ENCODE measurements at places on chromosomes 2 and 18. TPM values are rescaled to one million over a fixed set of nuclear protein-coding genes. Genes with fewer than 3 reads are reported as not detected.

Gene RBM43
- total RNA-seq: 3.1 TPM

Gene CFAP65
- not detected for total RNA-seq

Gene IL1R2
- total RNA-seq: 19.0 TPM

- no peak for ATAC-seq
Measured at GRCh38 chr18:9916808-9917207, 3.0 kb downstream of the VAPA start.

Gene ACMSD
- not detected for total RNA-seq

- ATAC-seq: no peak
Measured at GRCh38 chr2:157364257-157364974, 38.8 kb upstream of the ERMN start.

- ATAC-seq: no peak
Measured at GRCh38 chr2:85575739-85576138, 1.6 kb upstream of the VAMP8 start.

Gene LIPT1
- total RNA-seq: 3.3 TPM

GRCh38 chr2:207226243-207226642 is 60.5 kb upstream of the KLF7 start:
- no peak for ATAC-seq

Gene OSR1
- 0.96 TPM for total RNA-seq

Gene IL36G
- 27.4 TPM for total RNA-seq

DNA sequence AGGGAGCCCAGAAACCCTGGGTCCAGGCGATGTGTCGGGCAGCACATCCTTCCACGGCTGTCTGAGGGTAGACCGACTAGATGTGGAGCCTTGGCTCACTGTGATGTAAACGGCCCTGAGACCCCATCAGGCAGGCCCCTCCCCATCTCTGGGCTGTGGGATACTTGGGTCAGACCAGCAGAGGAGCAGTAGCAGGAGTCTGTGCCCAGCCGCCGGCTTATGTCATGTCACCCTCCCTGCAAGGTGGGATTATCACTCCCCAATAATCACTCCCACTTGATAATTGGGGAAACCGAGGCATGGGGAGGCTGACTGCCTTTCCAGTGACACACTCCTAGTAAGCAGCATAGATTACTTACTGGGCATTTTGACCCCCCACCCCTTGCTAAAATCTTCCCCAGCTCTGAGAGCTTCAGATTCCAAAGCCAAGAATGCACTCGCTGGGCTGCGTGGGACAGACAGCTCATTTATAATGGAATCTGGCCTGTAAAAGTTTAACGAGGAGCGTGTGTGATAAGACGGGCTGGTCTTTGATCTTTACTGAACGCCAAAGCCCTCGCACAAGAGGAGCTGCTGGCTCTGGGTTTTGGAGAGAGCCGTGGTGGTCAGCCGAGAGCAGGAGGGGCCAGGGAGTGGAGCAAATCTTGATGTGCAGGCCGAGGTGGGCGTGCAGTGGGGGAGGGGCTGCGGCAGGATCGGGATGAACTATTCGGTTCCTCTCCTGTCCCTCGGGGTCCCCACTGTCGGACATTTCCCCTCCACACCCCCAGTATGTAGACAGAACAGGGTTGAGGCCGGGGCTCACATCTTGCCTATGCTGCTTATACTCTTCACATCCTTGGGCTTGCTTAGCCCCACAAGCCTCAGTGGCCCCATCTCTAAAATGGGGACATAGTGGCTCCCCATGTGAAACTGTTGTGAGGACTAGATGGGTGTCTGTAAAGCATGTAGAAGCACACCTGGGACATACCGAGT is 200.0 kb downstream of the GLI2 start:
- ATAC-seq: no peak

DNA sequence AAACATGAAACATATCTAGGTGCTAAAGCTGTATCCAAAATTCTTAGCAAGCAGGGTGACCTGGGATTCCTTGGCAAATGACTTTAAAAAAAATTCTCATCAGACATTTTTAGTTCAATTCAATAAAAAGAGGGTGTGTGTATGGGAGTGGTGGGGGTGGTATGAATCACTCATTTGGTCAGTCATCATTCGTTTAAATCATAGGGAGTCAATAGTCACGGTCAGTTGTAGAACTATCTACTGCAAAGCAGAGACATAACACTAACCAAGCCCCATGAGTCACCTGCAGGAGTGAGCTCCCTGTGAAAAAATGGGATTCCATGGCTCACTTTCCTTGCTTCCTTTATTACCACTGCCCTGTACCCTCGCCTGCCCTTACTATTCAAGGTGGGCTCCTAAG is 380.6 kb upstream of the TCF4 start:
- peak; percentile 91 for ATAC-seq

Gene EVX2
- not detected for total RNA-seq

DNA sequence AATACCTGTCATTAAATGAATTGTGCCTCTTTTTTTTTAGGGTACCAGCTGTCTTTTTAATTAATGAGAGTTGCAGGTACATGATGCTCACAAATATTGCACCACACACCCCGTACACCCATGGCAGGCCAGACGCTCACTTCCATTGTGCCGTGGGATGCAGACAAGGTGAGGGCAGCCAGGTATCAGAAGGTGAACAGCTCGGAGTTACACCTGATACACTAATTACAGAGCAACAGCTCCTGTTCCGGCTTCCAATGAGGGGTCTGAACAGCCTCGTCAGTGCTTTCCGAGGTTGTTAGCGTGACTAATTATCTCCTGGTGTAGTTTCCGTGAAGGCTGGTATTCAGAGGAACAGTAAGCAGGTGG is 442.8 kb downstream of the ZNF516 start:
- ATAC-seq: no peak

GRCh38 chr2:175823002-175823706 is 178.9 kb downstream of the LNPK start:
- ATAC-seq: no peak

DNA sequence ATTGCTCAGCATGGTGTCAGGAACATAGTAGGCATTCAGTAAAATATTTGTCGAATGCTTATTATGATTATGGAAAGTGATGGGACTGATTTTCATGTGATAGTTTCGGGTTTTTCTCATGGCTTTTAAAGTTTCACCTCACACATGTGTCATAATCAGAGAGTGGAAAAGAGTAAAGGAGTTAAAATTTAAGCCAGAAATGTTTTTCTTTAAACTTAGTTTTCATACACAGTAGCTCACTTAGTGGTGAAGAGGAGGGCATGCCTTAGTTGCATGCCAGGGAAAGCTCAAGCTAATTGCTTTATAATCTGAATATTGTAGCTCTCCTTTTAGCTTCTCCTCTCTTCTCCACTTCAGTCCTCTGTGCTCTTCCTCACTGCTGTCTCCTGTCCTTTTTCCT is 38.0 kb downstream of the EHBP1 start:
- no peak for ATAC-seq

DNA sequence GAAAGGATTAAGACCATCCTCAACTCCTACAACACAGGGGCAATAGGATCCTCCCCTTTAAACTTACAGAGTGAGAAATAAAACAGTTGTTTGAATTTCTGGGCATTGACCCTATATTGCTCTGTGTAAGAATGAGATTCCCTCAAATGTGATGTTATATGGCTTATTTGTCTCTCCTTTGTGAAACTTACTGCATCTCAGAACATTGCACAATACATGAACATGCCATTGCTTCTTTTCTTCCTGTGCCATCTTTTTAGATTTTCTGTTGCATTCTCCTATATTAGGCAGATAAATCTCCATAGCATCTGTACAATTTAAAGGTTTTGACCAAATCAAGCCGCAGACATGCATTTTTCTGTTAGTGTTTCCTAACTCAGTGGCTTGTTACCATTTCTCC is 941.9 kb upstream of the FANCL start:
- ATAC-seq: no peak

Data from esophagus mucosa (tissue), 1 donor.